Activated naive CD4-positive, alpha-beta T cell (primary cell): ENCODE measurements at places on chromosomes 4 and X.

- no peak for DNase-seq
These were observed 33.4 kb upstream of the PHKA2 start for GRCh38 chrX:19017271-19017670.

DNA sequence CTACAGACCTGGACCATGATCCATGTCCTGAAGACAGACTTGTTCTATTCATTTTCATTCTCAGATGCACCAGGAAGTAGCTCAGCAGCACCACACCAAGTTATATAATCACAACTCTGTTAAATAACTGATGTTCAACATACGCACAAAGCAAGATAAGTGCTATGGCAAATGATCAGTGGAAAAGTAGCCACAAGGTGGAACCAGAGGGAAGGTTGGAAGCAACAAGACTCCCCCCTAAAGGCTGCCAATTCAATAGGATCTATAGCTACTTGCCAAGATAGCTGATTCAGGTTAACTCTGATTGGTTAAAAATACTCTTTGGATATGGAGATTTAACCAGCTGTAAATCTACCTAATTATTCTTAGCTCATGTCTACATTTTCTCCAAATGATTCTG lies 23.7 kb upstream of the FAM47B start:
- no peak for DNase-seq

DNA sequence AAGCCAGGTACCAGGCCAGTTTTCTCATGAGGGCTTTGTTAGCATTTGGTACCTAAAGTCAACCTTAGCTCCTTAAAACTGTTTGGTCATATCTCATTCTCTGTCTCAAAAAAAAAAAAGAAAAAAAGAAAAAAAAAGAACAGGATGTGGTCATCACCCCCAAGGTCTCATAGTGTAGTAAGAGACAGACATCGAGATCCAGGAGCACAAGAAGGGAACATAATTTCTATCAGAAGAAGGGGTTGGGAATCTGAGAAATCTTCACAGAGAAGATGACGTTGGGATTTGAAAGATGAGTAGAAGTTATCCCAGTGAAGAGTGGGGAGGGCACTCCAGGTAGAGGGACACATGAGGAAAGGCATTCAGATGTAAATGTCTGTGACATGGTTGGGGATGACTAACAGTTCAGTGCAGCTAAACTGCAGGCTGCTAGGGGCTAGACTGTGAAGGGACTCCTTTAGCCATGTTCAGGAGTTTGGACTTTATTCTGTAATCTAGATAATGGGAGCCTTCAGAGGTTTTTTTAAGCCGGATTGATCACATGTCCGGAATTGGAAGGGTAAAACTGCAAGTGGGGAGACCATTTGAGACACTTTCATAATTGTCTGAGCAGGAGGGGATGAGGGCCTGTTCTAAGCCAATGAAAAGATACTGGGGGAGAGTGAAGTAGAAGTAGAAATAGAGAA lies 26.9 kb upstream of the GJB1 start:
- DNase-seq: no peak

DNA sequence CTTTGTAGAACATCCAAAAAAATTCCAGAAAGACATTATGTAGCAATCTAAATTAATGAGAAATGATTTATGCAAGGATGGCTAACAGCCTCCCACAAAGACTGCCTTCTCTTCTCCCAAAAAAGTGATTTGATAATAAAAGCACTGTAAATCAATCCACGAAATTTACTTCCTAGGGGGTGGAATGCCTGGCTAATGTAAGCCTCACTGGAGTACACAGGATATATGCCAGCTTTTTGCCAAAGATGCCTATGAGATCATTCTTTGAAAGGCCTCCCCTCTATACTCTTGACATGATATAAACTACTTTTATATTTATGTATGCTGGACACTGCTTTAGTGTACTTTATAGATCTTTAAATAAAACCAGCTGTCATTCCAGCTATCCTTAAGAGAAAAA lies 211.1 kb downstream of the ADAMTS3 start:
- DNase-seq: no peak

DNA sequence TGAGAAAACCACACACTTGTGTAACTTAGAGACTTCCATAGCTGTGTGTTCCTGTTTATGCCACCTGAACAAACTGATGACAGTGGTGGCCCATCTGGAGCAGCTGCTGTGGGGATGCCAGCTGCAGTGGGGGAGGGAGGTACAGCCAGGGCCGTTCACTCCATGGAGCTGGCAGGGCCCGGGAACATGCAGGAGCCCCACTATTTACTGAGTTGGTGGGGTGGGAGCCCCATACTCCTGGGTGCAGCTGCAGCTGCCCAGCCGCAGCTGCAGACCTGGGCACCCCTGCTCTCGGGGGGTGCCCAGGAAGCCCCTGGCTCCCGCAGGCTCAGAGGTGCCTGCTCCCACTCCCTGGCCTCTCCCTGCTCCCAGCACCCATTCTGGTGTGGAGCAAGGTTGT lies 398.6 kb upstream of the RASGEF1B start:
- no peak for DNase-seq

DNA sequence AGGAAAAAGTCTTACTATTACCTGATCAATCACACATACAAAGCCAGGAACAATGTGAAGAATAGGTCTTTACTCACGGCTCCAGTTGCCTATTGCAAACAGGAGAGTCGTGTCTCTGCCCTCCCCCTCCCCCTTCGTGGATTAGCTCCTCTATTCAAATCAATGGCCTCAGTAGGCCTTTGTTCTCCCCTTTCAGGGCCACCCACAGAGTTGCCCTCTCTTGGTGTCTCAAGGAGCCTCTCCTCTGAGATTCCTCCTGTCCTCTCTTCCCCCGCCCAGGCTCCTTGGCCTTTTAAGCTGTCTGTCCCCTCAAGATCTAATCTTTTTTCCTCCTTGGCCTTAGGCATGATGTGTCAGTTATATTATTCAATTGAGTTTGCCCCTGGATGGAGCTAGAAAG lies 107.2 kb upstream of the NALF2 start:
- DNase-seq: no peak

GRCh38 chr4:164058776-164059445 lies 564.4 kb downstream of the TMA16 start:
- DNase-seq: no peak

GRCh38 chr4:36128689-36129088 lies 115.6 kb downstream of the ARAP2 start:
- DNase-seq: no peak

DNA sequence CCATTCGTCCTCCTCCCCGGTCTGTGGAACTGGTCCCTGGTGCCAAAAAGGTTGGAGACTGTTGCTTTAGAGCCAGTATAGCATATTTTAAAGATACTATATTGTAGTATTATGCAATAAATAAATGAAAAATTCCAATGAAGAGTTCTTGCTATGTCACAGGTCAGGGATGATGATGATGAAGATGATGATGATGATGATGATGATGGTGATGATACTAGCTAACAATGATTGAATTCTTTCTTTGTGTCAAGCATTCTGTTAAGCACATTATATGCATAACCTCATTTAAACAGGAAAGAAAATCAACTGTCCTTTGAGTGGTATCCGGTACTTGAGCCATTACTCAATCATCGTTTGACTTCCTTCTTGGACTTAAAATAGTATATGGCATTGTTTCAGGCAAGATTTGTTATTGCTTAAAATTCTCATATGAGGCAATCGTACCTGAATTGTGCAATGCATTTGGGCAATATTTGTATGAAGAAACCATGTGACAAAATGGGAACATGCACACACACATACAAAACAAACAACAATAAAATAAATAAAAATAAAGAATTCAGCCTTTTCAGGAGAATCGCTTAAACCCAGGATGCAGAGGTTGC lies 22.8 kb upstream of the TLR2 start:
- DNase-seq: no peak

DNA sequence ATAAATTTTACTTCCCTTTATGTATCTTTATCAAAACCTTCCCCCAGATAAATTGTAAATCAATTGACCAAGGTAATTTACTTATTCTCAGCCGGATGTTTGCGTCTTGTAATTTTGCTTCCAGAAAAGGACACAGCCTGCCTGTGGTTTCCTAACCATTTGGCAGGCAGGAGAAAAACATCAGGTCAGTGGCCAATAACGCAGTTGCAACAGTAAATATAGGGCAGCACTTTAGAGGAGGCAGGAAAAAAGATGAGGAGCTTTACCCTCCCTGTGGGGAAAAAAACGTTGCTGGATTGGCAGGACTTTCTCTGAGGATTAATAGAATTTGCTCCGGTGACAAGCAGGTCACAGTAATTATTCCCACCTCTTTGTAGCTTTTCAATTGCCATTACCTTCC lies 2618.1 kb downstream of the ARAP2 start:
- DNase-seq: no peak

DNA sequence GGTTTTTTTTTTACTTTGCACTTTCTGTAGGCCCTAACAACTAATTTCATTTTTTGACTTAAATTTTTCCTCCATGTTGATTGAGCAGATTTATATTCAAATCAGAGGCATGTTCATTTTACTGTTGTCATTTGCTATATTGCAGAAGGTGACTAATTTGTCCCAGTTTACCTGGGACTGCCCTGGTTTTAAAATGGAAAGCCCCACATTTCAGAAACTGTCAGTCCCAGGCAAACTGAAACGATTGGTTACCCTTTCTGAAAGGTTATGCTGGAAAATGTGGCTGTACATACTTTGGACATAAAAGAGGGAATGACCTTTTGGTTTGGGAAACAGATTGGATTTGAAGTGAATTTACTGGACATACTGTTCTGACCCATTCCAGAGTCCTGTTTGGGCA lies 160.0 kb downstream of the SPCS3 start:
- DNase-seq: no peak

DNA sequence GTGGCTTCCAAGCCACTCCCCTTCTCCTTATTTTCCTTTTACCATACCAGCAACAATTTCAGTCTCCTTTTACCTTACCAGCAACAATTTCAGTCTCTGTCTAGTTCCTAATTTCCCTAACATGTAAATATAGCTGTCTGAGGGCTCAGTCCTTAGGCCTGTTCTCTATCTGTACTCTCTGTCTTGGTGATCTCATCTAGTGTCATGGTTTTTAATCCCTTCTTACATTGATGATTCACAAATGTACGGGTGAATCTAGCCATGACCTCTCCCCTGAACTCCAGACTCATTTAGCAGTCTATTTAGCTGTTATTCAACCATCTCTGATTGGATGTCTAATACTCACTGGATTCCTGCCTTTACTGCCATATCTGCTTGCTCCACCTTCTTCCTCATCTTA lies 7.2 kb downstream of the IL15 start:
- DNase-seq: no peak

DNA sequence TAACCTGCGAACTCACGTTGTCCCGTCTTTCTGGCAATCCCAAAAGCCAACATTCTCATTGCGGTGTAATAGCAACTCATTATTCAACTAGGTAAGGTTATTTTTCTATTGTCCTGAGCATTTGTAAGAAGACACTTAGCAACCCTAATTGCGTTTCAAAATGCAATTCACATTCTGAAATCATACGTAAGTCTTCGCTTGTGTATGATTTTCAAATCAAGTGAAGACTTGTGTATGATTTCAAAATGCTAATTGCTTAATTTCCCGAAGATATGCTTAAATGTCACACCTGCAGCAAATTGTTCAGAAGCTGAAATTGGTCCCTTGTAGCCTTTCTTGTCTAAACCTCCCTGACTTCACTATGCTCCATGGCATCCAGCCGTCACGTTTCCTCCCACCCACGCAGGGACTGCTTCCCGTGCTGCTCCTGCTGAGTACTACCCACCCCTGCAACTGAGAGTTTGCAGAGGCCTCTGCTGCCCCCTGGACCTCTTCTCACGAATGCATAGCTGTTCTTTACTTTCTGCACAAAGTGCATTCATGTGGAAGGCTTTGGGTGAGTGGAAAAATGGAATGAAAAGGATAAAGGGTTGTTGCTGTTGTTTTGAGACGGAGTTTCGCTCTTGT lies 40.8 kb upstream of the CLDN24 start:
- DNase-seq: no peak

DNA sequence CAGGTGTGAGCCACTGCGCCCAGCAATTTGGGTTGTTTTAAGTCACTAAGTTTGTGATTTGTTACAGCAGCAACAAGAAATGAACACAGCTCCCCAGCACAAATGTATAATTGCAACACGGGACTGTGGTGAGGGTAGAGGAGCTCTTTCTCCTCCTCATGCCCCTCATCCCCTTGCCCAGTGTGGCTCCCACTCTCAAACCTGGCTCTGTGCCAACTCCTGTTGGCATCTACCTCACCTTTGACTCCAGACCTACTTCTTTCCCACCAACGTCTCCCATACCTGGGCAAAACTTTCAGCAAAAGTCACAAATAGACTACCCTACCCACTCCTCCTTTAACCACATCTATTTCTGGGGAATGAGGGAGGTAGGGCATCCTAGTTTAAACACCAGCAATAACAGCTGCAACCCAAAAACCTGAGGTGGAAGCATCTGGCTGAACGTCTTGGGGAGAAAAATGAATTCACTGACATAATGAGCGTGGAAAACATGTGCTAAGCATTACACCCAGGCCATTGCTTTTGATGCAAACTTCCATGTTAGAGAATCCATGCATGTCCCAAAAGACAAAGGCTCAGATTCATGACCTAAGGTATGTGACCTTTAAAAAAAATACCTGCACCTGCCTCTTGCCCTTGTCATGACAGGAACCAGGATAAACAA lies 19.2 kb downstream of the LNX1 start:
- DNase-seq: no peak

DNA sequence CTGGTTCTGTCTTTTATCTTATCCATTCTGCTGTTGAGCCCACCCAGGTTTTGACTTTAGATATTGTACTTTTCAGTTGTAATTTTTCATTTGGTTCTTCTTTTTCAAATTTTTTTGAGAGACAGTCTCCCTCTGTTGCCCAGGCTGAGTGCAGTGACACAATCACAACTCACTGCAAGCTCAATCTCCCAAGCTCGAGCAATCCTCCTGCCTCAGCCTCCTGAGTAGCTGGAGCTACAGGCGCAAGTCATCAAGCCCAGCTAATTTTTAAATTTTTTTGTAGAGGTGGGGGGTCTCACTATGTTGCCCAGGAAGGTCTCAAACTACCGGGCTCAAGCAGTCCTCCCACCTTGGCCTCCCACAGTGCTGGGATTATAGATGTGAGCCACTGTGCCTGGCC lies 25.7 kb downstream of the LETM1 start:
- no peak for DNase-seq

DNA sequence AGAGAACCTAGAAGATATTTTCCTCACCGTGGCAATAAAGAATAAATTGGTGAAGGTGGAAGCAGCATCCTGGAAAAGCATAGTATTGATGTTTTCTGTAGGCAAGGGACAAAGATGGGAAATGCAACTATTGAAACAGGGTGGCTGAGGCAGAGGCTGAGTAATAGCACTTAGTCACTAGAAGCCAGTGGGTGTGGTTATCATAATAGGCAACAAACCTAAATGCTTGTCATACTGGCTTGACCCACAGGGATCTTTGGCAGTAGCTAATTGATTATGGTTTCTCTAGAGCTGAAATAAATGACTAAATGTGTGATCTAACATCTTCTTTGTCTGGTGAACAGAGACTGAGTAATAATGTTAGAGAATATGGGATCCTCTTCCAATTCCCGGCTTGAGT lies 353.6 kb upstream of the RPS6KA3 start:
- no peak for DNase-seq
